ENCODE measurements at places on chromosomes 6 and 20. TPM values are rescaled to one million over a fixed set of nuclear protein-coding genes. Genes with fewer than 3 reads are reported as not detected.

GRCh38 chr6:100612094-100612493, 147.4 kb upstream of the SIM1 start:
- no peak for DNase-seq

DNA sequence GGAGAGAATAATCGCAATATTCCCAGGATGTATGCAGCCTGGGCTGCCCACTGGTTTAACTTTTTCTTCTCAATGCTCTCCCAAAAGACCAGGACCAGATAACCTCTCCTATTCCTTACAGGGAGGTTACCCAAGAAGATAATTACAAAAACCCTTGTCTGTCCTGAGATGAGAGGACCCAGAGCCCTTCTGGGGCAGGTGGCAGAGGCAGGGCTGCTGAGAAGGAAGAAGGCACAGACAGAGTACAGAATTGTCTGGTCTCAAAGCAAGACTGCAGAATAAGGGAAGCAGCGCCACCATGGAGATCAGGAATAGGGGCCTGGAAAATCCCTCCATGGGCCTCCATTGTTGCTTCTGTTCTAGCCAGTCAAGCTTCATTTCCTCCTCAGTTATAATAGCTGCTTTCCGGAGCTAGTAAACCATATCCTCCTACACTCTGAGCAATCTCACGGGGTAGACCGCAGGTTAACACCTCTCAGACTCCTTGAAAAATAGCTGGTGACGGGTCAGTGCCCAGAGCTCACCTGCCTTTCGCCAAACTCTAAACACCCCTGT, 463 bp upstream of the HLA-DMB start:
- no peak for DNase-seq

DNA sequence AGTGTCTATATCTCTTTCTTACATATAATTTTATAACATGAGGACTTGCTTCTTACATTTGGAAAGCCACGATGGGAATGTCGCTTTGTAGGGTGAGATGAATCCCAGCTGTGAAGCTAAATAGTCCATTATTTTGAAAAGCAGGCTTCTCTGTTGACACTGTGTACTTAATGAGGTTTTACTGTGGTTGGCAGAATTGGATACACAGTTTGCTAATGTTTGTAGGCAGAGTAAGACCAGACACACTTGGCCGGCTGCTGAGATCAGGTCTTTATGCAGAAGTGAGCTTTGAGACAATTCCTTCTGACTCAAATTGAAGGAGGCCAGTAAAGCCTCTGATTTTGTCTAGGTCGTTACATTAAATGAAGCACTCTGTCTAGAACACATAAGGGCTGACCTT, 93.0 kb downstream of the NDUFAF5 start:
- peak; percentile 23 for DNase-seq

GRCh38 chr6:93293872-93294271, 125.5 kb downstream of the EPHA7 start:
- no peak for DNase-seq

GRCh38 chr6:108294297-108294726, 542 bp upstream of the AFG1L start:
- DNase-seq = no peak

The BAK1 gene
- 8.8 TPM for total RNA-seq

The ACTL10 gene
- 0.95 TPM for total RNA-seq

DNA sequence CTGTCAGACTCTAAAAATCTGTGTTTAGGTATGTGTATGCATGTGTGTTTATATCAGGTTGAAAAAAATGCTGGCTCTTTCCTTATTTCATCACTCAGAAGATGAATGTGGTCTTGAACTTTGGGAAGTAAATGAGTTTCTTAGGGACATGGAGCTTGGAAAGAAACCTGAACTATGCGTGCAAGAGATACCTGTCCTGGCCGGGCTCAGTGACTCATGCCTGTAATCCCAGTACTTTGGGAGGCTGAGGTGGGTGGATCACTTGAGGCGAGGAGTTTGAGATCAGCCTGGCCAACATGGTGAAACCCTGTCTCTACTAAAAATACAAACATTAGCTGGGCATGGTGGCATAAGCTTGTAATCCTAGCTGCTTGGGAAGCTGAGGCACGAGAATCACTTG, 4.4 kb upstream of the GLP1R start:
- DNase-seq = no peak

The DPPA5 gene
- total RNA-seq = not detected

DNA sequence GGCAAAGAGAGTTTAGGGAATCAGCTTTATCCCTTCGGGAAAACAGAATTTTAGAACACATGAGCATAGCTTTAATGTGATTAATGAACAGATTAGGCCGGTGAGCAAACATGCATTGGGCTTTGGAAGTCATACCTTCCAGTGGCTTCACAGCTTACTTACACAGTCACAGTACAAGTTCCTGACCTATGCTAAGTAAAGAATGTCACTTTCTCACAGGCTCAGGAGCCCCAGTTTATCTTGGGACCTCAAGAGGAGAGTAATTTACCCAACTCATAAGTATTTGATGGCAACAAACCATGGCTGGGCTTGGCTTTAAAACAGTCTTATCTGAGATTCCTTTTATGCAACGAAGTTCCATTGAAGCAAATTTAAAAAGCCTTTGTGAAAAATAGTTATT, 195.9 kb downstream of the AKAP7 start:
- DNase-seq = no peak

The GFRAL gene
- total RNA-seq = not detected

Data from urinary bladder (tissue), 4 donors.